ENCODE measurements at places on chromosomes 2 and 18.

DNA sequence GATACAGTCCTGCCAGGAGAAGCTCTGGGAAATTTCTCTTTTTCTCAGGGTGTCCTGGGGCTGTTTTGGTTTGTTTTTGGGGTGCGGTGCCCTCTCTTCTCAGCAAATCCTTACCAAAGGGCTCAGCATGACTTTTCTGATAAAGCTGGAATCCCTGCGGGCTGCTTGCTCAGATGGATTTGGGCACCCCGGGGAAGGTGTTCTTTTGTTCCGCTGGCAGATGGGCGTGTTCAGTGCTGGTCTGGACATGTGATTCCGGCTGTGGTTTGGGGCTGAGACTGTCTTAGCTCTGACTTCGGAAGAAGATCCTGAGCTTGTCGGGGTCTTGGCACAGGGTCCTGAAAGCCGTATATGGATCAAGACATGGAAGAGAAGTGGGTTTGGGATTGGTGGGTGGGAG is 134.2 kb upstream of the SPRED2 start:
- DNase-seq: no peak

GRCh38 chr2:190497428-190497827 is 37.1 kb downstream of the NEMP2 start:
- no peak for DNase-seq

GRCh38 chr2:54074606-54075341 is 40.6 kb upstream of the ACYP2 start:
- no peak for DNase-seq

GRCh38 chr2:226771067-226771466 is 28.6 kb downstream of the IRS1 start:
- no peak for DNase-seq

- DNase-seq: no peak
These were observed 42.3 kb upstream of the TEX51 start for GRCh38 chr2:126856403-126856802.

GRCh38 chr18:46335534-46336101 is 231.4 kb downstream of the HAUS1 start:
- DNase-seq: no peak

DNA sequence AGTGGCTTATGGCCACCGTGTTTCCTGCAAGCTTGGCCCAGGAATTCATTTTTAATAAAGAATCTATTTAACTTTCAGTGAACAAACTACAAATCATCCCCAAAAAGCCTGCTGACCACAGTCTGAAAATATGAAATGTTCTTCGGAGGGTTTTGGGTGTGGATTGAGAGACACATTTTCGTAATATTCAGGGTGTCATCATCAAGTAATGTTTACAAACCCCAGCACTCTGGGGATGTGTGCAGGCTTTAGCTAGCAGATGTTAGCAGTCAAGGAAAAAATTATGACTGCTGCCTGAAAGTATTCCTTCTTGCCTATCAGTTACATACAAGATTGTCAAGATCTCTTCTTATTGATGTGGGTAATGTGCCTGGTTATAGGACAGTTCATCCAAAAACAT is 143.9 kb upstream of the FN1 start:
- DNase-seq: peak; percentile 26

- no peak for DNase-seq
These were observed 17.2 kb upstream of the NMI start for GRCh38 chr2:151306621-151307020.

DNA sequence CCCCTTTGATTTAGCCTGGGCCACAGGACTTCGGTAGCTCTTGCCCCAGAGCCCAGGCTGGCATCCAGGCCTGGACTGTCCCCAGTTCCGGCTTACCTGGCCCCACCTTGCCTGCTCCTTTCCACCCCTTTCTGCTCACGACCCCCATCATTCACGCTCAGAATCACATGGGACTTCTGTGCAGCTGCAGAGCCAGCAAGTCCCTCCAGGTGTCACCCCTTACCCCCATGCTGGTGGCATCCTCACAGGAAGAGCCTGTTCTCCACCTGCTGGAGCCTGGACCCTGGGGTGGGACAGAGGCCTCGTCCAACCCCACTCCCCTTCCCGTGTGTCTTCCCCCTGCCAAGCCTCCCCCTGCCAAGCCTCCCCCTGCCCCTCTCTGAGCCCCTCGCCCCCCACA is 7.9 kb upstream of the KCNIP3 start:
- no peak for DNase-seq

GRCh38 chr2:18701981-18702380 is 112.6 kb upstream of the NT5C1B start:
- DNase-seq: no peak

GRCh38 chr2:189829102-189829833 is 45.0 kb downstream of the PMS1 start:
- DNase-seq: no peak

GRCh38 chr2:152411154-152411553 is 76.2 kb downstream of the FMNL2 start:
- no peak for DNase-seq

- DNase-seq: no peak
These were observed 25.3 kb downstream of the FSHR start for GRCh38 chr2:49129034-49129433.

Measured in NCI-H1694 treated with DMSO at 0.1 percent for 48 hours (cell line).